ENCODE measurements at places on chromosomes 5 and 9.
A peak's percentile ranks its signal among the peaks of the same experiment; 100 is the strongest.

DNA sequence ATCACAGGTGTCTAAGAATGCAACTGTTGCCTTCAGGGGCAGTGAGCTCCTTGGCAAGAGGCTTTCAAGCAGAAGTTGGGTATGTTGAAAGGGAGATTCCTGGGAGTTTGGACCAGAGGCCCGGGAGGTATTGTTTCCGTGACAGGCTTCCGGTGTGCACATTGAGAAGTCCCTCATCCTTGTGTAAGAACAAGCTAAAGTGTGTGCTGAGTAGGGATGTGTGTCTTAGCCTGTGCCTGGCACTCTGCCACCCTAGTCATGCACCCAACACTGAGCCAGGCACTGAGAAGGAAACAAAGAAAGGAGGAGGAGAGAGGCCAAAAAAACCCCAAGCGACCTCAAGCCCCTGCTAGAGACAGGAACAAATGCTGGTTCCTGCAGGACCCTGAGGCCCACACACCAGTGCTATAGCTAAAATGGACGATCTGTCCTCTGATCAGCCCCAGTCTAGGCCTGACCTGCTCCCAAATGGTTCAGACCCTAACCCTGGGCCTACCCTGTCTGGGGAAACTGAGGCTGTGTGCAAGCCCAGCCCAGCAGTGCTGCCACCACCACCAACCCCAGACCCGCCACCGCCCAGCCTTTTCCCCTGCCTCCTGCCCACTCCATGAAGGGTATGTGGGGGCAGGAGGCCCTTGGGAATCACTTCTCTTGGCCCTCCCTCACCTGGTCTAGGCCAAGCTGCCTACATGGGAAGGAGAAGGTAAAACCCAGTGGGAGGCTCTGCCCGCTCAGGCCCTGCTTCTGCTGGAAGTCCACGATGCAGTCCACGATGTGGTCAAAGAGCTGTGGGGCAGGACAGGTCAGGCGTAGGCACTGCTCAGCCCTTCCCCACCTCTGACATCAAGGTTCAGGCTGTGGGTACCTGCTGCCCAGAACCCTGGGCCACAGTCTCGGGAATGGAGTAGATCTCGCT is 12.6 kb downstream of the HK3 start:
- DNase-seq, result no peak

DNA sequence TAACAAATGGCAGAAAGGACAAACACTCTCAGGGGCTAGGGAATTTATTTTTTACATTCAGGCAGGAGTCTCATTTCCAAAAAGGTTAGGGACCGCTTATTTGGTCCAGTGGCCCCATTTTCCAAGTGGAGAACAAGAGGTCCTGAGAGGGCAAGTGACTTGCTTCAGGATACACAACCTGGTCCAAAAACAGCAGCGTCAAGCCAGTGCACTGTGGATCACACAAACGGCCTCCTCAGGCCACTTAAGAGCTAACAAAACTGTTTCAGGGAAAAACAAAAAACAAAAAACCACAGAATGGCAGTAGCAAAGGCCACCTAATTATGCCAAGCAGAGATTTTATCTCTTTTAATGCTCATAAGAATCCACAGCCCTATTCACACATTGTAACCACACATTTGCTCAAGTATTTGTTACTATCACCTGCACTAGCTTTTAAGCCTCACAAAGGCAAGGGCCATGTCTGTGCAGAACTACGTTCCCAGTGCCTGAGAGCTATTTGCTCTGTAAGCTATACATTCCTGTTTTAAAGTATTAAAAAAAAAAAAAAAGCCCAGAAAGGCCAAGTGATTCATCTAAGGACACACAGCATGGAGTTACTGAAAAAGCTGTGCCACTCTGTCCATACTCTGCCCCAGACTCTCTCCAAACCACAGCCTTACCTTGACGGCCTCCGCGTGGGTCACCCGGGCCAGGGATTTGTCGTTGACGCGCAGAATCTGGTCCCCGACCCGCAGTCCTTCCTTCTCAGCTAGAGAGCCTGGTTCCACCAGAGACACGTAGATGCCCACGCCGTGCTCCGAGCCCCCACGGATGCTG is 1.5 kb downstream of the WHRN start:
- DNase-seq, result no peak

GRCh38 chr9:83724436-83724835 is 16.7 kb upstream of the UBQLN1 start:
- no peak for DNase-seq

- no peak for DNase-seq
Measured at GRCh38 chr9:119050281-119050680, 319.0 kb downstream of the BRINP1 start.

- DNase-seq, result no peak
Measured at GRCh38 chr9:91611582-91611981, 187.9 kb upstream of the NFIL3 start.

DNA sequence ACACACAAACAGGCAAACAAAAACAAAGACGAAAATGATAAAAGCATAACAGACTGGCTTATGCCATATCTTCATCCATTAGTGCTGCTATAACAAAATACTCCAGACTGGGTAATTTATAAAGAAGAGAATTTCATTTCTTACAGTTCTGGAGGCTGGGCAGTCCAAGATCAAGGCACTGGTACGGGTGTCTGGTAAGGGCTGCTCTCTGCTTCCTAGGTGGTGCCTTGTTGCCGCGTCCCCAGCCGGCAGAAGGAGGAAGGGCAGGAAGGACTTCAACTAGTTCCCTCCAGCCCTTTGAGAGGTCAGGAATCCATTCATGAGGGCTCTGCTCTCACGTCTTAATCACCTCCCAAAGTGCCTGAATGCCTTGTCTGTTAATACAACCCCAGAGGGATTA is 122.6 kb downstream of the BOD1 start:
- no peak for DNase-seq

GRCh38 chr5:171574376-171574775 is 154.9 kb downstream of the FGF18 start:
- DNase-seq, result no peak

DNA sequence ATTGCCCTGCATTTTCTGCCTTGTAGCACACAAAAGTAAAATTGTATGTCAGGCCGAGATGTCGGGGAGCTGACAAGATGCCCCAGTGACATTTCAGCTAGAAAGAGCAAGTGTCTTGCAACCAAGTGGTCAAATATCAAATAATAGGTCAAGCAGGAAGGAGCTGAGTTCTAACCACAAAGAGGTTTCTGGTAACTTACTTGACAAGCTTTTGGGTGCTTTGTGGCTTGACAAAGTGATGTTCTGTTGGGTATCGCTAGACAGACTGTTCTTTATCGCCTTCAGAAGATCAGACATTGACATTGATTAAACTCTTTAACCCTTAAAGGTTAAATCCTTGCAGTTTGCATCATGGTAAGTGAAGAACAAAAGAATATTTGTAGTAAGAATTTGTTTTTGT is 419.9 kb downstream of the CCDC171 start:
- no peak for DNase-seq

DNA sequence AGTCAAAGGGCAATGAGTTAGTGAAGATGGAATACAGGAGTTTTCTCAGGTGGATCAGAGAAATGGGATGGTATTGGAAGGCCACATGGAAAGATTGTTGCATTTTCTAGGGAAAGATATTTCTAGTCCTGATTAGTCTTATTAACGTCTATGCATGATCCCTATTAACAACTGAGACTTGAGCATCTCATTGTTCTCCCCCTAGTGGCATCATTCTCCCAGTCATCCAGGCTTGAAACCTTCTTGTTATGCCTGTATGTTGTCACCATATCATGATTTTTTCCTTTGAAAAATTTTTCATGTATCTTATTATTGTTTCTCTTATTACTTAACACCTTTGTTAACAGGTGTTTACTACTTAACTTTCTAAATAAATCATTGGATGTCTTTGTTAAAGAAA is 34.4 kb downstream of the KIF2A start:
- DNase-seq, result no peak

GRCh38 chr5:61746831-61747575 is 414.9 kb downstream of the ZSWIM6 start:
- DNase-seq, result no peak

GRCh38 chr5:40260361-40260760 is 419.4 kb upstream of the PTGER4 start:
- DNase-seq, result no peak

DNA sequence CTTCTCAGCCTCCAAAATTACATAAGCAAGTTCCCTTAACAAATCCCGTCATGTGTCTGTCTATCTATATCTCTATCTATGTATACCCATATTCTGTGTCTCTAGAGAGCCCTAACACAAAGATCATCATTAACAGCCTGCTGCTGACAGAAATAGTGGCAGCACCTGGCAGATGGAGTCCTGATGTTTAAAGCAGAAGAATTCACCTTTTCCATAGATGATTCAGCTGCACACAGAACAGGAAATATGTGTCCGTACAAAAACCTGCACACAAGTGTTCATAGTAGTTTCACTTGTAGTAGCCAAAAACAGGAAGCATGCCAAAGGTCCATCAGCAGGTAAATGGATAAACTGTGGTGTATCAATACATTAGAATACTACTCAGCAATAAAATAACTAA is 45.0 kb upstream of the ACO1 start:
- no peak for DNase-seq

DNA sequence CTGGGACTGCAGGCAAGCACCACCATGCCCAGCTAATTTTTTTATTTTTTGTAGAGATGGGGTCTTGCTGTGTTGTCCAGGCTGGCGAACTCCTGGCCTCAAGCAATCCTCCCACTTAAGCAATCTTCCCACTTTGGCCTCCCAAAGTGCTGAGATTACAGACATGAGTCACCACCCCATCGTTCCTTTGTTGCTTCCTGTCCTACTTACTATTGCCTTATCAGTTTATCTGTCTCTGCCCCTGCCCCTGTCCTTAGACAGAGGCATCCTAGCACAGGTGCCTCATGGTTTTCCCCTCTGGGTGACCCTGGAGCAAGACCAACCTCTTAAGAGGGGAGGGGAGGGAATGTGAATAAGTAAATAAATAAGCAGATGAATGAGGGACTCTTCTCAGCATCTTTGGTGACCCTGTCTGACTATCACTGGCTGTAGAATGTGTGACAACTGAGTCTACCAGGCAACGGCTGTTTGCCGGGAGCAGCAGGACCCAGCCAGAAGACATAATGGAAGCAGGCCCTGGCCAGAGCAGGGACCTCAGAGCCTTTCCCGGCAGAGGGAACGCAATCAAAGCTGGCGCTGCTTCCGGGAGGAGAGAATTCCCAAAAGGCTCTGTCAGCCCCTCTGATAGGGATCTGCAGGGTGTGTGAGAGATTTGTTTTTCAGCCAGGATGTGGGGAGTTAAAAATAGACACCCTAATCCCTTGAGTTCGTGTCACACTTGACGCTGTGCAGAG is 43.8 kb upstream of the DAB2IP start:
- no peak for DNase-seq

- no peak for DNase-seq
Measured at GRCh38 chr5:76269932-76270610, 133.0 kb upstream of the IQGAP2 start.

DNA sequence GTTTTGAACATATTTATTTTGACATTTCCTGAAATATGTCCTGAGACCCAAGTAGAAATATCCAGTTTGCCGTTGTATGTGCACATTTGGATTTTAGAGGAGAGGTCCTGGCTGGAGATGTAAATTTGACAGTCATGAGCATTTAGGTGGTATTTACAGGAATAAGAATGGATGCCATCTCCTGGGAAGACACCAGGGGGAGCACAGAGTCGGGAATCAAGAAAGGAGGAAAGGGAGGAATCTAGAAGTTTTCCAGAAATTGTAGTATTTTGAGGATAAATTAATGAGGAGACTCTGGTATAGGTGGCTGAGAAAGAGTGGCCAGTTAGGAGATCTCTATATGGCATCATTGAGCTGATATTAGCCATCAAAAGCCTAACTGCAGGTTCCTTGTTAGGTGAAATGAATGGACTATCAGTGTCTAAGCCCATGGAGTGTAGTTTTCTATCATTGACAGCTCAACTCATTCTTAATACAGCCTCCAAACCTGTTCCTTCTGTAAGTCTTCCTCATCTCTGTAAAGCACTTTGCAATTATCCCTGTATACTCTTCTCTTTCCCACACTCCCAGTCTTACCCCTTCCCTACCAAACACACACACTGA is 7.2 kb downstream of the GAPT start:
- no peak for DNase-seq

GRCh38 chr9:72983512-72984225 is 30.8 kb upstream of the ALDH1A1 start:
- no peak for DNase-seq

- no peak for DNase-seq
Measured at GRCh38 chr5:54895816-54896341, 89.5 kb downstream of the ESM1 start.

GRCh38 chr5:171961117-171961516 is 45.3 kb downstream of the FBXW11 start:
- DNase-seq, result peak; percentile 3

GRCh38 chr5:35316611-35317274 is 86.5 kb upstream of the PRLR start:
- no peak for DNase-seq

DNA sequence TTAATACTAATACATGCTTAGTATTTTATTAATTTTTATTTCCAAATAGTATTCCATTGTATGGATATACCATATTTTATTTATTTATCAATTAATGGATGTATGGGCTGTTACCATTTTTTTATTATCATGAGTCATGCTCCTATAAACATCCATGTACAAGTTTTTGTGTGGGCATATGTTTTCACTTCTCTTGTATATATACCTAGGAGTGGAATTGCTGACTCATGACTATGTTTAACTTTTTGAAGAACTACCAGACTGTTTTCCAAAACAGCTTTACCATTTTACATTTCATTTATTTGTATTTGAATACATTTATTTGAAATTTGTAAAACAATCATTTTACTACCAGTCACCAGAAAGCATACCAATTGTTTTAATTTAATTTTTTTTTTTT is 14.1 kb upstream of the LRRC19 start:
- no peak for DNase-seq

DNA sequence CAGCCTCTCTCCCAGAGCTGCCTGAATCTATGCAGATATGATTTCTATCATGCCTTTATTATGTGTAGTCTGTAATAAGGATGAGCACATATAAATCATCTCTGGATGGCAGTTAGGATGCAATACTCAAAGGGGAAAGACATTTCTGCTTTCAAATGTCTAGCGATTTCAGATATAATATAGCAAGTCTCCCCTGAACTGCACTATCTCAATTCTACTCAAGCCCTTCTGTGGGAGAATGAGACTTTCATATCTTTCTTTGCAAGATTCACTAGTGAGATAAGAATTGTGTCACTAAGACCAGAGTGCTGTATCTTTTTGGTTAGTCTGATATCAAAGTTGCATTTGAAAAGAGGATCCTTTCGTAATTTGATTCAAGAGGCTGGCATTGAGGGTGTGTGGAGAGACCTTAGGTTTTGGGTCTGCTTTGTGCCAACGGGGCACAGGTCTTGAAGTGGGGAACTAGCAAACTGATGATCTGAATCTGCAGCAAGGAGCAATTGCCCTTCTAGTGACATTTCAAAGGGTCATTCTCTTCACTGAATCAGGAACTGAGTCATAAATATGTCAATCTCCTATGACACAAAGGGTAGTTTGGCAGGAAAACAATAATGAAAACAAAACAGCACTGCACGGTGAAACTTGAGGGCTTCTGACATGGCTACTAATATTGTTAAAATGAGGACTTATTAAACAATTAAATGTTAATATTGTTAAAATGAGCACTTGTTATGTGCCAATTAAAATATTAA is 305.5 kb upstream of the CLINT1 start:
- DNase-seq, result no peak

GRCh38 chr9:104094534-104095015 is 466 bp downstream of the SMC2 start:
- no peak for DNase-seq

GRCh38 chr5:130624805-130625204 is 540.3 kb downstream of the HINT1 start:
- no peak for DNase-seq

GRCh38 chr5:115241881-115242642 is 20.6 kb downstream of the PGGT1B start:
- DNase-seq, result no peak

- no peak for DNase-seq
Measured at GRCh38 chr9:121852651-121853616, 201.5 kb downstream of the DAB2IP start.

Data from stimulated activated CD4-positive, alpha-beta T cell treated with anti-CD3 and anti-CD28 coated beads, Interleukin-4, amount 100 ng/mL, for 4 hours (primary cell).